ENCODE measurements at places on chromosomes 6 and 20. TPM values are rescaled to one million over a fixed set of nuclear protein-coding genes. Genes with fewer than 3 reads are reported as not detected.

GRCh38 chr6:148285205-148285604, 57.4 kb upstream of the SASH1 start:
- no peak overlapping the region for H3K27ac ChIP-seq
- no peaks in the 10 kb centered on the region for H3K36me3 ChIP-seq
- H3K4me1 ChIP-seq = no peaks in the 10 kb centered on the region
- DNase-seq = no peak
- H3K4me3 ChIP-seq = no peak overlapping the region

- no peak overlapping the region for H3K27ac ChIP-seq
- peaks cover 1% of the 10 kb centered on the region for H3K4me1 ChIP-seq
- no peak for DNase-seq
- H3K4me3 ChIP-seq = no peak overlapping the region
- H3K36me3 ChIP-seq = peaks cover 26% of the 10 kb centered on the region
These were observed 9.7 kb downstream of the LRRN4 start for GRCh38 chr20:6044115-6044514.

GRCh38 chr6:111534231-111534751, 51.3 kb upstream of the REV3L start:
- H3K27ac ChIP-seq = no peak overlapping the region
- H3K4me1 ChIP-seq = peaks cover 36% of the 10 kb centered on the region
- DNase-seq = no peak
- H3K4me3 ChIP-seq = no peak overlapping the region
- no peaks in the 10 kb centered on the region for H3K36me3 ChIP-seq

- H3K36me3 ChIP-seq = no peaks in the 10 kb centered on the region
- H3K4me3 ChIP-seq = no peak overlapping the region
- no peak for DNase-seq
These were observed 246.2 kb downstream of the HACE1 start for GRCh38 chr6:104613416-104614001.

- H3K36me3 ChIP-seq = peaks cover 4% of the 10 kb centered on the region
- no peak for DNase-seq
- H3K4me3 ChIP-seq = no peak overlapping the region
- H3K27me3 ChIP-seq = no peaks in the 10 kb centered on the region
These were observed 48.2 kb downstream of the TSHZ2 start for GRCh38 chr20:53020376-53020775.

DNA sequence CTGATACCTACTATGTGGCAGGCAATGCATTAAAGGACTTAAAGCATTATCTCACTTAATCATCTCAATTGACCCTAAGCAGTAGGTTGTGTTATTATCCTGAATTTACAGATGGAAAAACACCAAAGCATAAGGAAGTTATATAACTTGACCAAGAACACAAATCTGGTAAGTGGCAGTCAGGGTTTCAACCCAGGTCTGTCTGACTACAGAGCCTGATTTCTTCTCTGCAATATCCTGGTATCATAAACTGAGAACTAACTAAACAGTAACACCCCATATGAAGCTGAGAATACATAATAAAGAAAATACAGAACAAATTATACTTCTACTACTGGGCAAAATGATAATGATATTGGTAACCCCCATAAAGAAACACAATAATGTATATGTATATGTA, 13.8 kb upstream of the DST start:
- no peak overlapping the region for H3K4me3 ChIP-seq
- H3K4me1 ChIP-seq = peaks cover 11% of the 10 kb centered on the region
- DNase-seq = no peak
- H3K27me3 ChIP-seq = peaks cover 2% of the 10 kb centered on the region
- no peaks in the 10 kb centered on the region for H3K36me3 ChIP-seq

GRCh38 chr20:22763257-22763906, 179.0 kb upstream of the FOXA2 start:
- no peaks in the 10 kb centered on the region for H3K27me3 ChIP-seq
- no peak overlapping the region for H3K4me3 ChIP-seq
- H3K4me1 ChIP-seq = no peaks in the 10 kb centered on the region
- no peaks in the 10 kb centered on the region for H3K36me3 ChIP-seq
- no peak overlapping the region for H3K27ac ChIP-seq

DNA sequence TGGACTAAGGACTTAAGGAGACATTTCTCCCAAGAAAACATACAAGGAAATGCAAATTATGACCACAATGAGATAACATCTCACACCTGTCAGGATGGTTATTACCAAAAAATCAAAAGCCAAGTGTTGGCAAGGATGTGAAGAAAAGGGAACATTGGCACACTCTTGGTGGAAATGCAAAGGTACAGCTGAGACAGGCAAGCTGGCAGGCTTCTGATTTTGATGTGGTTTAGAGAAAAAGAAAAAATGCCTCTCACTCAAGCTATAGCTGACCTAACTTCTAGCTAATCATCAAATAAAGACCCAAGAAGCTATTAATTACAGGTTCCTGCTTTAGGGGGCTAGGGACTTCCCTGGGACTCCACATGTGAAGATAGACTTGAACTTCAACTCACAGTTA, 139.8 kb downstream of the THEMIS start:
- H3K27ac ChIP-seq = no peak overlapping the region
- peaks cover 9% of the 10 kb centered on the region for H3K4me1 ChIP-seq
- no peak for DNase-seq
- H3K27me3 ChIP-seq = no peaks in the 10 kb centered on the region
- peaks cover 32% of the 10 kb centered on the region for H3K36me3 ChIP-seq
- H3K4me3 ChIP-seq = no peak overlapping the region

- no peak overlapping the region for H3K27ac ChIP-seq
- no peaks in the 10 kb centered on the region for H3K36me3 ChIP-seq
- DNase-seq = no peak
- no peak overlapping the region for H3K4me3 ChIP-seq
- peaks cover 19% of the 10 kb centered on the region for H3K27me3 ChIP-seq
These were observed 97.3 kb downstream of the CAP2 start for GRCh38 chr6:17490724-17491123.

DNA sequence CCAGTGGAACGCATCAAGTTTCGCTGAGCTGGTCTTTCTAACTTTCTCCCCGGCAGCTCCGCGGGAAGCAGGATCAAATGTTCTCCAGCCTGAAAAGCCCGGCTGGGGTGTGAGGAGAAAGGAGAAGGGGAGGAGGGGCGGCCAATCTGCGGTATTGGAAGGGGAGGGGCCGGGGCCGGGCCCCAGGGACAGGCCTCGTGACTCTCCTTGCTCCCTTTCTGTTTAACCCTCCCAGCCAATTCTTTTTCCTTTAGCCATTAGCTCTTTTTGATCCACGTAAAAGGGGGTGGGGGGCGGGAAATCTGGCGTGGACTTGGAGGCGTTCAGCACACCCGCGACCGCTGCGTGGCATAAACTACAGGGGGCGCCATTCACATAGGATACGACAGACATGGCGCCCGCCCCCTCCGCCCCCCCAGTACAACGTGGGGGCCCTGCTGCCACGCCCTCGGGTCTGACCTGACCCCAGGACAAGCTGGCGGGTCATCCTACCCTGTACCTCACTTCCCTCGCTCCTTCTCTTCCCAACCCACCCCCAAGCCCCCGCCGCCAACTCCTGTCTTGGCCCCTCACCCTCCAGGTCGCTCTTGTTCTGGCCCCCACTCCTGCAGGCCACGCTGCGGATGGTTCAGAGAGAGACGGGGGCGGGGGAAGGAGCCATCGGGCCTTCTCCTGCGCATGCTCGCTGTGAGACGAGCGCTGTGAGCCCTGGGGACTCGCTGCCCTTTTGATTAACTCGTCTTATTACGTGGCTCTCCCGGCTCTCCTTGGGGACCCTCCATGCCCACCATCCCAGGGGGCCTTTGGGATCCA, 7.8 kb upstream of the MDGA1 start:
- H3K27ac ChIP-seq = no peak overlapping the region
- no peaks in the 10 kb centered on the region for H3K27me3 ChIP-seq
- peak; percentile 60 for DNase-seq
- H3K4me1 ChIP-seq = peaks cover 16% of the 10 kb centered on the region
- peak overlapping the region; percentile 69 for H3K4me3 ChIP-seq

- no peak for DNase-seq
- no peak overlapping the region for H3K27ac ChIP-seq
- H3K4me1 ChIP-seq = peaks cover 15% of the 10 kb centered on the region
- H3K36me3 ChIP-seq = peaks cover 22% of the 10 kb centered on the region
These were observed 7.2 kb downstream of the AGPAT4 start for GRCh38 chr6:161266513-161267230.

GRCh38 chr6:56582236-56582635, 60.5 kb downstream of the DST start:
- no peak overlapping the region for H3K4me3 ChIP-seq
- H3K27me3 ChIP-seq = no peaks in the 10 kb centered on the region
- no peaks in the 10 kb centered on the region for H3K36me3 ChIP-seq
- no peak overlapping the region for H3K27ac ChIP-seq
- H3K4me1 ChIP-seq = no peaks in the 10 kb centered on the region

GRCh38 chr6:36501686-36502085, 45.6 kb downstream of the STK38 start:
- peaks cover 67% of the 10 kb centered on the region for H3K36me3 ChIP-seq
- DNase-seq = no peak

GRCh38 chr20:50673466-50674137, 17.7 kb downstream of the RIPOR3 start:
- DNase-seq = no peak
- no peak overlapping the region for H3K27ac ChIP-seq
- H3K4me1 ChIP-seq = no peaks in the 10 kb centered on the region
- H3K4me3 ChIP-seq = no peak overlapping the region

DNA sequence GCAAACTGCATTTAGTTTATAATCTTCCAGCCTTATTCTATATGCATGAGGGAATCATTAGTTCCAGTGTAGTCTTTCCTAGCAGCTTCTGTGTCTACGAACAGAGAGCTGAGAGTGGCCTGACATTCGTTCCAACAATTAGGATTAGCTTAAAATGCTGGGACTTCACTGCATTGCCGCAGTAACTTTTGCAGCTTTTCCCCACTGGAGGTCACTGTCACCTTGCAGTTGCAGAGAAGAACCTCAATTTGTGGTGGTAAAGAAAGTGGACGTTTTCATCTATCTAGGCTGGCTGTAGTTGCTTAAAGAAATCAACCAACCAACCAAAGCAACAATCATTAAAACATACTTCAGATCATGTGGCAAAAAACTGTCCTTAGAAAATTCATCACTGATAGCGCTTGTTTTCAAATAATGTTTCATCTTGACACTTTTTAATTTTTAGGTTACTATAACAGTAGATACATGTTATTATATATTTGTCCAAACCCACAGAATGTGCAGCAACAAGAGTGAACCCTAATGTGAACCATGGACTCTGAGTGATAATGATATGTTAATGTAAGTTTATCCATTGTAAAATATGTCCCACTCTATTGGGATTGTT, 12.2 kb downstream of the MYLK4 start:
- H3K4me1 ChIP-seq = no peaks in the 10 kb centered on the region

DNA sequence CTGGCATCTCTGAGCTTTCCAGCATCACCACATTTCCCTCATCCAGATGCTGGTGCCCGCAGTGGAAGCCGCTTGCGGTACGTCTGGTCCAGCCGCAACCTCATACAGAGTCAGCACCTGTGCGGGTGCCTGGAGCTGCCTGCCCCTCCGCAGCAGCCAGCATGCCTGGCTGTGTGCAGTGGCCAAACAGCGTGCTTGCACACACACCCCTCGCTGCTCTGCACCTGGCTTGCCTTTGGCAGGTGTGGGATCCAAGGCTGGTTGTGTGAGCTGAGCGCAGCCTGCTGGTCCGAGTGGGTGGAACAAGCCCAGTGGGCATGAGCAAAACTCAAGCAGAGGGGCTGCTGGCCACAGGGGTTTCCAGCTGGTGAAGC, 3.1 kb upstream of the HINT3 start:
- H3K36me3 ChIP-seq = no peaks in the 10 kb centered on the region
- no peak overlapping the region for H3K27ac ChIP-seq
- no peaks in the 10 kb centered on the region for H3K27me3 ChIP-seq
- no peak for DNase-seq
- H3K4me3 ChIP-seq = no peak overlapping the region

GRCh38 chr6:90484903-90485302, 102.0 kb downstream of the MAP3K7 start:
- no peak for DNase-seq
- peaks cover 5% of the 10 kb centered on the region for H3K36me3 ChIP-seq
- peaks cover 8% of the 10 kb centered on the region for H3K27me3 ChIP-seq
- H3K4me3 ChIP-seq = no peak overlapping the region
- H3K4me1 ChIP-seq = no peaks in the 10 kb centered on the region

- DNase-seq = no peak
- H3K27ac ChIP-seq = no peak overlapping the region
- H3K27me3 ChIP-seq = no peaks in the 10 kb centered on the region
- H3K36me3 ChIP-seq = no peaks in the 10 kb centered on the region
- H3K4me1 ChIP-seq = no peaks in the 10 kb centered on the region
These were observed 295.0 kb downstream of the PKHD1 start for GRCh38 chr6:51792273-51793030.

- no peaks in the 10 kb centered on the region for H3K36me3 ChIP-seq
- no peak for DNase-seq
- no peak overlapping the region for H3K4me3 ChIP-seq
- no peak overlapping the region for H3K27ac ChIP-seq
- no peaks in the 10 kb centered on the region for H3K4me1 ChIP-seq
These were observed 237.1 kb downstream of the UST start for GRCh38 chr6:148983966-148984365.

GRCh38 chr6:151240036-151240685, 394 bp downstream of the AKAP12 start:
- H3K4me3 ChIP-seq = peak overlapping the region; percentile 74
- peak; percentile 28 for DNase-seq
- peaks cover 66% of the 10 kb centered on the region for H3K27me3 ChIP-seq
- H3K4me1 ChIP-seq = peaks cover 15% of the 10 kb centered on the region
- H3K27ac ChIP-seq = no peak overlapping the region
- no peaks in the 10 kb centered on the region for H3K36me3 ChIP-seq

GRCh38 chr6:125526007-125526720, 223.3 kb upstream of the HEY2 start:
- H3K27me3 ChIP-seq = peaks cover 24% of the 10 kb centered on the region
- no peaks in the 10 kb centered on the region for H3K4me1 ChIP-seq
- no peak overlapping the region for H3K4me3 ChIP-seq
- no peak for DNase-seq

DNA sequence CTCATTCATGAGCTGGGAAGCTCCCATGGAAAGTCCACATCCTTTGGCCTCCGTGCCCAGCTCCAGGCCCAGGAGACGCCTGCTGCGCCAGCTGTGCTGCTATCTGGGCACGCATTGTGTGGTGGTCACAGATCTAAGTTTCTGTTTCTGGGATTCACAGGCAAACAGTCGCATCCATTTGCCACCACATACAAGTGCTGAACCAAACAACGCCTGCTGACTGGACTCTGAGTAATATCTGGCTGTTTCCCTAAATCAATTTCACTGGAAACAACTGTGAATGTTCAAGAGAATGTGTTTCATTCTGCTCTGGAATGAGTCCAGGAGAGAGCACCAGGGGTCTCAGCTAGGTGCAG, 45.5 kb downstream of the IRF4 start:
- peaks cover 16% of the 10 kb centered on the region for H3K27me3 ChIP-seq
- peaks cover 38% of the 10 kb centered on the region for H3K4me1 ChIP-seq
- H3K4me3 ChIP-seq = no peak overlapping the region
- H3K36me3 ChIP-seq = no peaks in the 10 kb centered on the region

- H3K4me1 ChIP-seq = no peaks in the 10 kb centered on the region
- H3K27me3 ChIP-seq = no peaks in the 10 kb centered on the region
- no peaks in the 10 kb centered on the region for H3K36me3 ChIP-seq
- no peak for DNase-seq
- H3K27ac ChIP-seq = no peak overlapping the region
These were observed 289.9 kb upstream of the ZFP64 start for GRCh38 chr20:52481443-52481842.

The CLPSL1 gene
- not detected for total RNA-seq

The MROH8 gene
- 1.7 TPM for total RNA-seq

The GSTA2 gene
- not detected for total RNA-seq

The CNR1 gene
- not detected for total RNA-seq

The AKAP7 gene
- total RNA-seq = 7.2 TPM

The CGAS gene
- total RNA-seq = 47.8 TPM

The E2F1 gene
- 60.0 TPM for total RNA-seq

All from activated CD4-positive, alpha-beta memory T cell treated with anti-CD3 and anti-CD28 coated beads, Interleukin-2, amount 10 ng/mL, durations not matched to agents 7 days and 5 days (primary cell).